ENCODE measurements at places on chromosomes 2 and 18.

GRCh38 chr2:228268756-228269155 lies 87.3 kb upstream of the SPHKAP start:
- DNase-seq, result no peak

DNA sequence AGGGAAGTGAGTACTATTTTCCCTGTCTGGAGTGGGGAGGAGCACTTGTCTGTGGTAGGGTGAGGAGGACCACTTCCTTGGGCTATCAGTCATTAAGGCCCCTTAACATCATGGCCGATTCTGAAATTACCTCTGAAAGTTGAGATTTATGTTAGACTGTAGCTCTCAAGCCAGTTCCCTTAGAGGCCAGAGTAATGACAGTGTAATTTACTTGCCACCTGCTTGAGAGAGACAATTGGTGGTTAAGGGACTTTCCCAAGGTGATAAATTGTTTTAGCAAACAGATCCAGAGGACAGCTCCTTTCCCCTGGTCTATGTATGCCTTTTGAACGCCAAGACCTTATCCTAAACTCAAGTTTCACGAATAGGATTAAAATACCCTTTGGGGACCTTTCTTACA lies 56.1 kb downstream of the NEDD4L start:
- DNase-seq, result no peak

- no peak for DNase-seq
Observed at GRCh38 chr2:59583173-59583765, 970.2 kb downstream of the BCL11A start.

GRCh38 chr2:139574371-139574770 lies 794.2 kb upstream of the NXPH2 start:
- no peak for DNase-seq

- no peak for DNase-seq
Observed at GRCh38 chr2:129753261-129753660, 226.2 kb upstream of the RAB6C start.

- DNase-seq, result no peak
Observed at GRCh38 chr2:32656069-32656468, 28.2 kb downstream of the TTC27 start.

GRCh38 chr2:235024931-235025773 lies 73.3 kb downstream of the SH3BP4 start:
- DNase-seq, result no peak

- no peak for DNase-seq
Observed at GRCh38 chr2:239225371-239225851, 175.4 kb downstream of the HDAC4 start.

DNA sequence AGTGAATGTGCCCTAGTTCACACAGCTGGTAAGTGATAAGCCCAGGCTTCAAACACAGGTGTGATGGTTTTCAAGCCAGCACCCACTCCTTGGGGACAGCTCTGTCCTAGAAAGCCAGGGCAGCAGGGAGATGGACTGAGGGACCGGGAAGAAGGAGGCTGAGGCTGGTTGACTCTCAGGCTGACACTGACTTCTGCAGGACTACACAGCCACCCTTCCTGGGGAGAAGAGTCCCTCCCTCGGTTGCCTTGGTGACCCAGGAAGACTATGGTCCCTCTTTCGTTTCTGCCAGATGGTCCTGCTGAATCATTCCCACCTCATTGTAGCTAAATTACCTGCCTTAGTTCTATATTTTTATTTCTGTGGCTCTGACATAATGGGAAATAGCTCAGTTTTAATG lies 11.3 kb upstream of the FSHR start:
- DNase-seq, result no peak

GRCh38 chr2:191951376-191951775 lies 104.5 kb upstream of the CAVIN2 start:
- DNase-seq, result no peak

DNA sequence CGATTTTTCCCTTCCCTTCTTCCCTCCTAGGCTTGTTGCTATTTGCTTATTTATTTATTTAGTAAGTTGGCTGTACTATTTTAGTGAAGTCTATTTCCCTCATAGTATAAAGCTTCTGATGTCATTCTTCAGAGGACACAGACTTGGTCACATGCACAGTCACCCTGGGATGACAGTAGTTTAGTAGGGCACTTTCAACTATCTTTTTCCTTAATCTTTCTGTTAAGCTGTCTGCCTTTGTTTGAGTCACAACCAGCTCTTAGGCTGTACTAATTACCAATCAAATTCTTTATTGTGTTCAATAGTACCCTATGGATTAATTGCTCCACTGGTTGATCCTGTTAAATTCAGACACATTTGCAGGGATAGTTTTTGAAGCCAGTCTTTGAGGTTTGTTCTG lies 26.9 kb upstream of the RAB31 start:
- no peak for DNase-seq

- no peak for DNase-seq
Observed at GRCh38 chr2:54810246-54810645, 86.8 kb downstream of the EML6 start.

DNA sequence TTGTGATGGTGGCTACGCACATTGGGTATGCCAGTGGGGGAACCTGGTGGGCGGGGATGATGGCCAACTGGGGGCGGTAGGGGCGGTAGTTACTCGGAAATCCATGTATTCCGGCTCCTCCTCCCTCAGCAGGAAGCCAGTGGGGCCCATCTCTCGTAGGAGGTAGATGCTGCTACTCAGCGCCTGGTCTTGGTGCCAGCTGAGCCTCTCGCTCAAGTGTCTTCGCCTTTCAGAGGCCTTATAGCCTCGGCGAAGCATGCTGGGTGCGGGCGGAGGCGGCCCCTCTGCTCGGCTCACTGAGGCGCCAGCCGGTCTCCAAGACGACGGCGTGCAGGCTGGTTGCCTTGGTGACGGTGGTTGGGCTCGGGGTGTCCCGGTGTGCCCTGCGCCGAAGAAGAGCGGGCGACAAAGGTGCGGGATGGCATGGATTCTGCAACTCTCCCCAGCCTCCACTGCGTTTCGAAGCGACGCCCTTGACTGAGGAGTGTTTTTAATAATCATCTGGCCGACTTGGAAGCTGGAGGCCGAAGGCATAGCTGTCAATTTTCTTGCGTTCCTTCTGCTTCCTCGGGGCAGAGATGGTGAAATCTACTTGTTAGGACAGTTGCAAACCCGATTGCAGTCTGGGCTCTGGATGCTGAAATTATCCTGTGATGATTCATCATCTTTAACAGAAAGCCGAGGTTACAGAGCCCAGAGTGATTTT lies at the start of gene ZSWIM2:
ZSWIM2 (minus strand) TSS at position 298 of the 706 bp plus-strand sequence; CDS start at position 258, 40 bp downstream.
- DNase-seq, result no peak

- DNase-seq, result no peak
Observed at GRCh38 chr2:22167256-22167655, 1043.5 kb downstream of the TDRD15 start.

DNA sequence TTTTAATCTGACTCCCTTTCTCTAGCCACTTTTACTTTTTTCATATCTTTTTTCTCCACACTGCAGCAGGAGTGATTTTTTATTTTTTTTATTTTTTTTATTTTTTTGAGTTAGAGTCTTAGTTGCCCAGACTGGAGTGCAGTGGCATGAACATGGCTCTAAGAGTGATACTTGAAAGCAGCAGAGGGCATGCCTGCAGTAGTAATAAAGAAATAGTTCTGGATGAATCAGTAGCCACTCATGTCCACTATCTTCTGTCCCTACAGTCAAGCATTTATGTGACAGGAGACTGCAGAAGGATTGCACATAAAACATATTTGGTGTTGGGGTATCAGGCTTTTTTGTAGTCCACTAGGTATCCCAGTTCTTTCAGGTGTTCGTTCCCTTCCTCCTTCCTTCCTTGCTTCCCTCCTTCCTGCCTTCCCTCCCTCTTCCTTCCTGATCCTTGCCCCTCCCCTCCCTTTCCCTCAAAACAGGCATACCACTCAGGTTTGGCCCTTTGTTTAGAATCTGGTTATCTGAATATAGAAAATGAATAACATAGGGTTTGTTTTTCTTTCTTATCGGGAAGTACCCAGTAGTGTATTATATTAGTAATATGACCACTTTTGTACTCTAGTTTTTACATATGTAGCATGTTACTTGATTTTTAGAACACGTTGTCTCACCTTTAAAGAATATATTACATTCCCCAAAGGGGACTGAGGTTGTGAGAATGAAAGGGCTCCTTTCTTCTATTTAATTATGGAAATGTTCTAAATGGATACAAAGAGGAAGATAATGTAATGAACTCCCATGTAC lies 23.5 kb downstream of the MIB1 start:
- no peak for DNase-seq

DNA sequence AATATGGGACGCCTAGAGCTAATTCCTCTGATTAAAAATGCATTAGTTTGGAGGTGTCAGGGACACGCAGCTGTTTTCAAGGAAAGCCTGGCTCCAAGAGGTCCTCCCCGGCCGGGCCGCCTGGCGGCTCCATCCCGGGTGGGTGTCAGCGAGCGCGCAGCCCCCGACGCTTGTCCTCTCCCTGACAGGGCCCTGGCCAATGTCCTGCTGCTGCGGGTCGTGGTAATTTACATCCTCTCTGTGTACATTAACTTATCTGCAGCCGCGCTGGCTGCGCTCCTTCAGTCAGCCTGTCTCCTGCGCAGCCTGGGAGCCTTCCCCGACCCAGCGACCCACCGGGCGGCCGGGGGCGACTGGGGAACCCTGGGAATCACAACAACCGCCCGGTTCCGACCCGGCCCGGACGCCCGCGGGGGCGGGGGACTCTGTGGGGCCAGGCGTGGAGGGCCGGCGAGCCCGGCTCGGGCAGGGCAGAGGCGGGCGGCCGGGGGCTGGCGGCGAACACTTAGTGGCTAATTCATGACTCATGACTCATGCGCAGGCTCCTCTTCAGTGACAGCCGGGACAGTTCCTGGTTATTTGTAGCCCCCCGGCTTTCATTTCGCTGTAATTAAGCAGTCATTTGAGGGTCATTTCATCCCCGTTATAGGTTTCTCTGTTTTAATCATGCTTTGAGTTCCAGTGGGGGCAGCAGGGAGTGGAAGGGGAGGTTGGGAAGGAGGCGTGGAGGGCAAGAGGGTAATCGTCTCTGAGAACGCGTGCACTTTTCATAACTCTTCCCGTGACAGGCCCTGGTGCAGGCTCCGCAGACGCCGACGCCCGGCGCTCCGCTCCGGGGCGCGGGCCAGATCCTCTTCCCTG lies 141.9 kb upstream of the CTAGE1 start:
- no peak for DNase-seq

GRCh38 chr2:55017428-55017827 lies 32.8 kb downstream of the RTN4 start:
- DNase-seq, result no peak

DNA sequence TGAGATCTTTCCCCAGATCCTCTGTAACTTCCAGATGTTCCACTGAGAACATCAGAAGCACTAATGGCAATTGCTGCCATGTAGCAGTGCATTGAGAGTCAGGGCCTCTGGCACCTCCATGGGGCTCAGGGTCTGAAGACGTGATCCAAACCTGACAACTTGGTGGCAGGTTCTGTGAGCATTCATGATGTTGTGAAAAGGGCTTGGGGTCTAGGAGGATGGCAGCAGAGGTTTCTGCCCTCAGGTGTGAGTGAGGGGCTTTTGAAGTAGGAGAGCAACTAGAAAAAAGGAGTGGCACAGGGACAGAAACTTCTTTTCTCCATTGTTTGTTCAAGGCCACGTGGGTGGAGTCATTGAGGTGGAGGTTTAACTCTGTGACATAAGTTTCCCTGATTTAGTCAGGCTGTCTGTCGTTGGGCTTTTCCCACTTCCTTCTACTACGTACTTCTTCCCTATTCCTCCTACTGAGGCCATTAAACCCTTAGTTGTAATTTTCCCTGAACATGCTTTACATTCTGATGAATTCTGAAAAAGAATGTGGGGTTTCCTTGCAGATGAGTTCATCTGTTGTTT lies 13.1 kb downstream of the CFLAR start:
- no peak for DNase-seq

GRCh38 chr2:151269798-151270568 lies 8.3 kb upstream of the RBM43 start:
- no peak for DNase-seq

Measured in KG1 (cell line).